CD4-positive, alpha-beta T cell (primary cell): ENCODE measurements at places on chromosomes 7 and 10. TPM values are rescaled to one million over a fixed set of nuclear protein-coding genes. Genes with fewer than 3 reads are reported as not detected.

Gene WASHC2C
- total RNA-seq: 69.3 TPM

Gene ATP5MK
- 111 TPM for total RNA-seq

- no peak overlapping the region for H3K4me3 ChIP-seq
- no peaks in the 10 kb centered on the region for H3K36me3 ChIP-seq
- no peaks in the 10 kb centered on the region for H3K27me3 ChIP-seq
- H3K27ac ChIP-seq: no peak overlapping the region
These were observed 135.8 kb downstream of the CAMK1D start for GRCh38 chr10:12484941-12485805.

GRCh38 chr10:132916956-132917666 lies 25.3 kb downstream of the CFAP46 start:
- DNase-seq: no peak
- no peaks in the 10 kb centered on the region for H3K36me3 ChIP-seq

DNA sequence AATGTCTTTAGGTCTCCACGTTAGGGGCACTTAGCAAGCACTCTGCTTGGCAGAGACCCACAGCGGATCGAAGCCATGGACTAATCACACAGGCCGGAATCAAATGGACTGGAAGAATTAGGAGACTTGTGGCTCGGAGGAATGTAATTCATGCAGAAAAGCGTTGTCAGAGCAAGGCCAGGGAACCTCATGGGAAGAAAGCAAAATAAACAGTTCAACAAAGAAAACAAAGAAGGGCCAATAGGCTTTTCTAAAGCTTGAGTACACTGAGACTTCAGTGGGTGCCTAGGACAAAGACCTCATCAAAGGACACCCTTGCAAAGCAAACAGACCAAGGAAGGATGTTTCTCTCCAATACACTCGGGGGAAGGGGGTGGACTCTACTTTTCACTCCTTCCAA lies 171.1 kb downstream of the GLI3 start:
- no peaks in the 10 kb centered on the region for H3K4me1 ChIP-seq
- no peak overlapping the region for H3K27ac ChIP-seq
- no peak for DNase-seq

GRCh38 chr7:98463837-98464557 lies 63.1 kb upstream of the BAIAP2L1 start:
- no peak for DNase-seq
- no peaks in the 10 kb centered on the region for H3K36me3 ChIP-seq
- H3K4me3 ChIP-seq: no peak overlapping the region
- H3K27me3 ChIP-seq: peaks cover 3% of the 10 kb centered on the region

GRCh38 chr10:91901784-91902677 lies 7.3 kb downstream of the FGFBP3 start:
- H3K27me3 ChIP-seq: no peaks in the 10 kb centered on the region
- DNase-seq: peak; percentile 31
- H3K36me3 ChIP-seq: no peaks in the 10 kb centered on the region
- no peak overlapping the region for H3K27ac ChIP-seq

- H3K4me3 ChIP-seq: no peak overlapping the region
- no peaks in the 10 kb centered on the region for H3K27me3 ChIP-seq
- no peaks in the 10 kb centered on the region for H3K36me3 ChIP-seq
These were observed 80.3 kb downstream of the LRRC17 start for GRCh38 chr7:102992938-102993717.
